Epithelial cell of proximal tubule (primary cell): ENCODE measurements at places on chromosomes 6 and 20.

GRCh38 chr20:44224637-44225036 is 14.1 kb upstream of the OSER1 start:
- DNase-seq, result no peak

DNA sequence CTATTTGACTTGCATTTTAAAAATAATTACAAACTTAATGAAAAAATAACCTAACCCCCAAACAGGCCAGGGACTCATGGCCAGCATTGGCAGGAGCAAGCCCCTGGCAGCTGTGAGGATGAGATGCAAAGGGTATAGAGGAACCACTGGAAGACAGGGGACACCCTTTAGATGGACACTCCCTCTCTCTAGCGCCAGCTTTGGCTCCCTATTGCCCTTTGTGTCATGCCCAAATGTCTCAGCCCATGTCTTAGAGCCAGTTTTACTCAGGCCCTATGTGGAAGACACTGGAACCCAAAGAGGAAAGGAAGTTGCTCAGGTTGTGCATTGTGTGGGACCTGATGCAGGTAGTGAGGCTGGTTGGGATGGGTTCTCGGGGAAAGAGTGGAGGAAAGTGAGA is 34.9 kb upstream of the RSPO4 start:
- no peak for DNase-seq

- DNase-seq, result no peak
Measured at GRCh38 chr6:10556589-10556988, 35.4 kb downstream of the GCNT2 start.

DNA sequence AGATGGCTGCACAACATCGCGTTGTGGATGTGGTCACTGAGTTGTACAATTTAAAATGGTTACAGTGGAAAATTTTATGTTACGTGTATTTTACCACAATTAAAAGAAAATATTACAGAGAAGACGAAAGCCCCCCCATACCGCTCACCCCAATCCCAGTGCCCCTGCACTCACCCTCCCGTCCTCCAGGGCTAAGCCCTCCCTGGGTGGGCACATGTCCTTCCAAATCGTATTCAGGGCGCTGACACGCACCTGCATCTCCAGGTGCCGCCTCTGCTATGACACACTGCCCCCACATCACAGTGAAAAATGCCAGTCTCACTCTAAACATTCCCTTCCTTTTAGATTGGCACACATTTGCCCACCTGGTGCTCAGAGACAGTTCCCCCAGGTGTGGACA is 49.4 kb downstream of the PSMG4 start:
- no peak for DNase-seq

DNA sequence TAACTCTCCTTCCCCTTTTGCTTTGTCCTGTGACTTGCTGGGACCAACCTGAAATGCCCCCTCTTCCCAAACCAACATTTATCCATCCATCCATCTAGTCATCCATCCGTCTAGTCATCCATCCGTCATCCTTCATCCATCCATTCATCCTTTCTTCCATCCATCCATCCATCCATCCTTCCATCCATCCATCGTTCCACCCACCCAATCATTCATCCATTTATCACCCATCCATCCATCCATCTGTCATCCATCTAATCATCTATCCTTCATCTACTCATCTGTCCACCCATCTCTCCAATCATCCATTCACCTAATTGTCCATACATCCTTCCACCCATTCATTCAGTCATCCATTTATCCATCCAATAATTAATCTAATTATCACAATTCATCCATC is 92.7 kb downstream of the EDN3 start:
- no peak for DNase-seq

DNA sequence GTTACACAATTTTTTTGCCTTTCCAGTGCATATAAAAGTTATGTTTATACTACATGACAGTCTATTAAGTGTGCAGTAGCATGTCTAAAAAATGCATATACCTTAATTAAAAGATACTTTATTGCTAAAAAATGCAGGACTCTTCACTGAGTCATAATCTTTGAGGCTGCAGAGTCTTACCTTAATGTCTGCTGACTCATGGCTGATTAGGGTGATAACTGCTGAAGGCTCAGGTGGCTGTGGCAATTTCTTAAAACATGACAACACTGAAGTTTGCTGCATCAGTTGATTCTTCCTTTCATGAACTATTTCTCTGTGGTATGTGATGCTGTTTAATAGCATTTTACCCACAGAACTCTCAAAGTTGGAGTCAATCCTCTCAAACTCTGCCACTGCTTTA is 19.1 kb downstream of the ZSCAN23 start:
- DNase-seq, result no peak

GRCh38 chr20:45341939-45342854 is 6.0 kb downstream of the SDC4 start:
- no peak for DNase-seq

DNA sequence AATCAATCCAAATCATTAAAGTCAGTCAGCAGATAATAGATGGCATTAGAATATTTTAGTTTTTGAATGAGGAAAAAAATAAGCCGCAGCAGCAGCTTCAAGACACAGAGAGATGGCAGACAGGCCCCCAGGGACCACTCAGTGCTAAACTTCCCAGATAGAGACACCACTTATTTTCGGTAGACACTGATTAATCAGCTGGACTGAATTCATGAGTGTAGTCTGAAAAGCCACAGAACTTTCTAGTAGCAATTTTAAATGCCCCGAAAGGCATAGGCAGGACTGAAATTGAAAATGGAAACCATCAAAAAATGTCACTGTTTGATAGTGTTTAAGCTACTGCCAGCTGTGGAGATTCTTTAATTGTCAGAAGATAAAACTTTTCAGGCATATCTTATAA is 3.1 kb upstream of the CLDN20 start:
- DNase-seq, result no peak

GRCh38 chr6:33208091-33208967 is at the start of gene RING1:
RING1 (plus strand) TSS chr6:33208500; CDS start chr6:33208823, 323 bp downstream.
- no peak for DNase-seq

DNA sequence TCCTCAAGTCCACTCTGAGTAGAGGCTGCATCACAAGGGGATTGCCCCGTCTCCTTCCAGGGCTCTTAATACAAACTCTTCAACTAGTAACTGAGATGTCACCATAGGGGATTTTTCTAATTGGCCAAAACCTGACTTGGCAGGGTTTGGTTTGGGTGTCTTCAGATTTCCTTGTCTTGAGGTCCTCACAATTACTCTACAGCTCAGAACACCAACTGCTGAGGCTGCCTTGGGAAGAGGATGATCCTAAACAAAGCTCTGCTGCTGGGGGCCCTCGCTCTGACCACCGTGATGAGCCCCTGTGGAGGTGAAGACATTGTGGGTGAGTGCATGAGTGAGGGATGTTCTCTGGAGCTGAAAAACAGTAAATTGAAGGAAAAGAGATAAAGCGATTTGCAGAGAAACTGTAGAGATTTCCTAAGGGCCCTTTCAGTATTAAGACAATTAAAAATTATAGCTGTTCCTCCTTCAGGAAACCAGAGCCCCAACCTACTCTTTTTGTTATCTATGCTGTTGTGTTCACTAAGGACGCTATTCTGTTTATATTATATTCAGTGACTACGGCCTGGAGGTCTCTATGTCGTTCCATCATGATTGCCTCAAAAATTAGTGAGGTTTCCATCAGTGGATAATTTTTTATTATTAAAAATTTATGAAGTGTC is at the start of gene HLA-DQA1:
HLA-DQA1 (plus strand) TSS at position 188 of the 662 bp plus-strand sequence; CDS start at position 241, 53 bp downstream.
- DNase-seq, result peak; percentile 7

GRCh38 chr20:10007747-10008146 is 27.0 kb upstream of the ANKEF1 start:
- no peak for DNase-seq

DNA sequence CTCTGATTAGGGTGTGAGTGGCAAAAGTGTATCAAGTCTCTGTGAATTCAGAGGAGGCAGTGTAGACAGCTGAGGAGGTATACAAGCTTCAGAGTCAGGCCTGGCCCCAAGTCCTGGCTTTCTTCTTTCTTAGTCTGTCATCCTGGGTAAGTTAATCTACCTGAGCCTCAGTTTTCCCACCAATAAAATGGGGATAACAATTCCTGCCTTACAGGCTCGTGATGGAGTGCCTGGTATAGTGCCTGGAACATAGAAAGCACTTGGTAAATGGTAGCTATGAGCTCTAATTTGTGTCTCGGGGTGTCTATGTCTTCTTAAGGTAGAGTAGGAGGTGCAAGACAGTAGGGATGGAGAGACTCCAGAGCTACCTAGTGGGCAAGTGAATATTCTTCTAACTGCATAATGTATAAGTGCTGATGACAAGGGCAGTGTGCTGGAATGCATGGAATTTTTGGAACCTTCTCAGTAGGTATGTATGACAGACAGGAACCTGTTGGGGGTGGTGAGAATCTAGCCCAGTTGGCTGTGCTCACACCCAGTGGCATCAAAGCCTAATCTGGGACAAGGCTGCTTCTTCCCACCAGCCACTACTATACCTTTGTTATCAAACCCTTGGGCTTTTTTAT is 4.0 kb upstream of the SCUBE3 start:
- DNase-seq, result no peak

DNA sequence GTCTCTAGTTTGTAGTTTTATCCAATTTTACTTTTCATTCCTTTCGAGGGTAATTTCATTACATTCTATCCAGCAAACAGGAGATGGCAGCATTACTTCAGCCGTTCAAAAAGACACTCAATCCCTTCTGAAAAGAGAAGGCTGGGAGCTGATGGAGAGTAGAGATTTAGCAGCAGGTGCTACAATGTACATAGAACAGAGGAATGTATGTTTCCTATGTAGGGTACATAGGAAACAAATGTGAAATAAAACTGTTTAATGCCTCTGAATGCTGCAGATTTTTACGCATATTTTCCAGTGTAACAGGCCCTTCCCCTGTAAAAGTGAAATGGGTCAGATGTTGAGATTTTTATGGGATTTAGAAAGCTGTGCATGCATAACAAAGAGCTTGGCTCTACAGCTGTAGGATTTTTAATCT is 16.0 kb downstream of the RPS12 start:
- no peak for DNase-seq

- peak; percentile 65 for DNase-seq
Measured at GRCh38 chr6:52877168-52877567, 32.3 kb downstream of the GSTA3 start.

DNA sequence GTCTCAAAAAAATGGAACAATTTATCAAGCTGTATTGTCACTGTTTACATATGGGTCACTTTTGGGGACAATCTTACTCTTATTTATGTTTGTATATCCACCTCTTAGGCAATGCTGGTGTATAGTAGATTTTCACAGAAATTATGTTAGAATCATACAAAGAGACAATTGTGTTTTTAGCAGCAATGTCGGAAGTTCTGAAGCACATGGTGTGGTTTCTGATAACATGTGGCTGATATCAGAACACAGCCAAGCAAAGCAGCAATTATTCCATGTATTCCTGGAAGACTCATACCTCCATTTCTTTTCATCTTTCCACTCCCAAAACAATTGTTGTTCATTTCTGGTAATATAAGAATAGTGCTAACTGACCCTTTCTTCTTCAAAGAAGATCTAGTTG is 17.5 kb upstream of the LOC128125822 start:
- no peak for DNase-seq

- DNase-seq, result no peak
Measured at GRCh38 chr20:21615617-21616080, 89.8 kb upstream of the PAX1 start.

GRCh38 chr6:15675536-15676220 is 12.8 kb upstream of the DTNBP1 start:
- DNase-seq, result no peak

- peak; percentile 37 for DNase-seq
Measured at GRCh38 chr6:2264932-2265331, 19.5 kb upstream of the GMDS start.

DNA sequence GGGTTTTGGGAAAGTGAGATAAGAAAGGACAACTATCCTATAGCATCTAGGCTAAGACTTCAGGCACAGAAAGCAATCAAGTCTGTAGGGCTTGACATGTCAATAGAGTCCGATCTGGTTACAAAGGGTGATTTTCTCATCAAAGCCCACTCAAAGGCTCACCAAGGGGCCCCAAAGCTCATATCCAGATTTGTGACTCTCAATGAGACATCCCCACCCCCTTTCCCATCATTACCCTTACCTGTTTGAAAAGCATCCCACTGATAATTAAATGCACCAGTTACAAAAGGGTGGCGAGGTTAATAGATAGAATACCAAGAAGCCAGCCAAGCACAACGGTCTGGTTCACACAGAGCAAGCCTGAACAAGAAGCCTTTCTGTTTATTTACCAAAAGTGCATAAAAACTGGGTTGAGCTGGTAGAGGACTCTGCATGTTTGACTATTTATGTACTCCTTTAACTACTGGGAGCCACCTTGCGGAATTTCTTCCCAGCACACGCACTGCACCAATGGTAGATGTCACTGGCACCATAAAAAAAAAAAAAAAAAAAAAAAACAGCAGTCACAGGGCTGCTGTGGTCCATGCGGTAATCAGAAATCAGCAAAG is 6.1 kb downstream of the JAG1 start:
- DNase-seq, result no peak

- DNase-seq, result peak; percentile 86
Measured at GRCh38 chr6:54419885-54420284, 111.6 kb downstream of the TINAG start.

DNA sequence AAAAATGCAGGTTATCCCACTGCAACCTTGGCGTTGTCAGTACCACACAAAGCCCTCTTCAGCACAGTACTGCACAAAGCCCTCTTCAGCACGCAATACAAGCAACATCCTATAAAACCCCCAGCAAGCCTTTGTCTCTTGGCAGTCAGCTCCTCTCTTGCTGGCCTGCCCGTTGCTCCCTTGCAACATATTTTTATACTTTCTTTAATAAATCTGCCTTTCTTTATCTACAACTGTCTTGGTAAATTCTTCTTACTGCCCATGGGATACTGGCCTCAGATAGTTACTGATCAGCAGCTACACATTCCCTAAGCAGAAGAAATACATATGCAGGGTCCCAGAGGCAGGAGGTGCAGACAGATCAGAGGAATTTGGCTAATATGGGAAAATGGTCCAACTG is 70.5 kb upstream of the MAP3K4 start:
- no peak for DNase-seq

GRCh38 chr6:93183531-93183972 is 235.8 kb downstream of the EPHA7 start:
- no peak for DNase-seq

GRCh38 chr6:152993431-152993830 is 9.1 kb downstream of the MTRF1L start:
- no peak for DNase-seq

DNA sequence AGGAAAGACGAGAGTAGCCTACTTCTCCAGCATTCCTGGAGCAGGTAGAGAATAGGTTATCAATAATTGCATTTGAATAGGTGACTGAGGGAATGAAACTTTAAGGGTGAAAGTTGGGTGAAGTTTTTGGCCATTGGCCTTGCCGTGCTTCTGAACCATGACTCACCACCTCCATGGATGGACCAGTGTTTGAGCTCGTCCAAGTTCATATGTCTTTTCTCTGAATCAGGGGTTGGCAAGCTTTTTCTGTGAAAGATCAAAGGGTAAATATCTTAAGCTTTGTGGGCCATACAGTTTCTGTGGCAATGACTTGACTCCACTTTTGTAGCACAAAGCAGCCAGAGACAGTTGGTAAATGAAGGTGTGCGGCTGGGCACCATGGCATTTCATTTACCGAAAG is 31.8 kb downstream of the SNRNP48 start:
- DNase-seq, result no peak

DNA sequence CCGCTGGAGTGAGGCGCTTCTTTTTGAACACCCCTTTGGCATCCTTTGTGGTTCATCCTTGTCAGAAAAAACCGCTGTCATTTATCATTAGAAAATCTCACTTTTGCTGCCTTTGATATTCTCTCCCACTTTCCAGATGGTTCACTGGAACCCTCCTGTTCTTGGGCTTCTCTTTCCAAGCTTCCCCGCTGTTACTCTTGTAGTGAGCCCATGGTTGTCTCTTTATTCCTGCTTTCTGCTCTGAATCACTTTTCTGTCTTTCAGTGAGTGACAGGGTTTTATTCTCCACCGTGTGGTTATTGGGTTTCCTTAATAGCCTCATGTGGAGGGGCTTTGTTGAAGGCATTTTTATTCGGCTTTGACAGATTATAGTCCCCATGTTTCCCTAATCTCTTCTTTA is 117.0 kb downstream of the FARS2 start:
- DNase-seq, result no peak
